ENCODE measurements at places on chromosomes 13 and 19.

DNA sequence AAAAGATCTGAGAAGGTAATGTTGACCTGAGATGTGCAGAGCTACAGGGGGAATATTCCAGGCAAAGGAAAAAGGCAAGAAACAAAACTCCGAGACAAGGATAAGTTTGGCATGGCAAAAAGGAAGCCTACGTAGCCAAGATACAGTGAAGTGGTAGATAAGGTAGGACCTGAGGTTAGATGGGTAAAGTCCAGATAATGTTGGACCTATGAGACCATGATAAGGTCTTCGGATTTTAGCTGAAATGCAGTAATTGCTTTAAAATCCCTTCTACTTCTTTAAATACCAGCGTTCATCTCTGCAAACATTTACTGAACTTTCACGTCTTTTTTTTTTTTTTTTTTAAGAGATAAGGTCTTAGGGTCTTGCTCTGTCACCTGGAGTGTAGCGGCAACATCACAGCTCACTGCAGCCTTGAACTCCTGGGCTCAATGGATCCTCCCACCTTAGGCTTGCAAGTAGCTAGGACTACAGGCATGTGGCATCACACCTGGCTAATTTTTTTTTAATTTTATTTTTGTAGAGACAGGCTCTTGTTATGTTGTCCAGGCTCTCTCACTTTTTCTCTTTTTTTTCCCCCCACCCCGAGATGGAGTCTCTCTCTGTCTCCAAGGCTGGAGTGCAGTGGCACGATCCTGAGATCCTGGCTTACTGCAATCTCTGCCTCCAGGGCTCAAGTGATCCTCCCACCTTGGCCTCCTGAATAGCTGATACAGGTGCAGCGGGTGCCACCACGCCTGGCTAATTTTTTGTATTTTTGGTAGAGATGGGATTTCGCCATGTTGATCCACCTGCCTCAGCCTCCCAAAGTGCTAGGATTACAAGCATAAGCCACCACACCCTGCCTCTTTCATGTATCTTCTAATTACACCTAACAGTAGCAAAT, 4.2 kb upstream of the WBP4 start:
- DNase-seq, result no peak

DNA sequence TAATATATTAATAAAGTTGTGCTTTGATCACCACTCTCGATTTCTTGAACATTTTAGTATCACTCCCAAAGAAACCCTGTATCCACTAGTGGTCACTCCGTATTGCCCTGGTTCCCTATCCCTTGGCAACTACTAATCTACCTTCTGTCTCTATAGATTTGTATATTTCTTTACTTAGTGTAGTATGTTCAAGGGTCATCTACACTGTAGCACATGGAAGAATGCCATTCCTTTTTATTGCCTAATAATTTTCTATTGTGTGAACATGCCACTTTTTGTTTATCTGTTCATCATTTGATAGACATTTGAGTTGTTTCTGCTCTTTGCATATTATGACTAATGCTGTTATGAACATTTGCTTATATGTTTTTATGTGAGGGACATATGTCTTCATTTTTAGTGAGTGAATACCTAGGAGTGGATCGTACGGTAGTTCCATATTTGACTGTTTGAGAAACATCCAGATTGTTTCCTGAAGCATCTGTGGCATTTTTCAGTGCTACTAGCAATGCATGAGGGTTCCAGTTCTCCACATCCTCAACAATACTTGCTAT, 254.0 kb downstream of the GPC6 start:
- DNase-seq, result no peak

DNA sequence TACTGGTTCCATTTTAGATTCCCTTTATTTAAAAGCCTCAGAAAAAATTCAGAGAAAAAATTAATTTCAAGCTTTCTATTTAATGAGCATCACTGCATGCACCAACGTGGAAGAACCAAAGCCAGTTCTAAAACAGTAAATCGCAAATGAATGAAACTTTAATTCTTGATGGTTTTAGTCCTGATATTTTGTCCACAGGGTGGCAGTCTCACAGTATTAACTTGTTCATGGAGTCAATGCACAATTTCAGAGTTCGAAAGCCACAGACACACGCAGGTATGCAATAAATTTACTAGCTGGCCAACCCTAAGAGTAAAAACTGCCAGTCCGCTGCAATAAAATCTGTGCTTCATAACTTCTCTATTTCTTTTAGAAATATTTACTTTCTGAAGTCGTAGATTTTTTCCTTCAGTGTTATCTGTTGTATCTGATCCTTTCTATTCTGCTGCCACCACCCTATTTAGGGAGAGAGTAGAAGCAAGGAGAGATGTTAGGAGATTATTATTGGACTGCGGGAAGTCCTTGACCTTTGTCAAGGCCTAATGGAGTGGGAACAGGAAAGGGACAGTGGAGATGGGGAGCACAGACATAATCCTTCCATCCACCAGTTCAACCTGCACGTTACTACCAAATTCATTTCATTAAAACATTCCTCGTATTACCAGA, 7.0 kb upstream of the WBP4 start:
- no peak for DNase-seq

GRCh38 chr13:45496942-45497341, 32.2 kb downstream of the COG3 start:
- DNase-seq, result no peak

DNA sequence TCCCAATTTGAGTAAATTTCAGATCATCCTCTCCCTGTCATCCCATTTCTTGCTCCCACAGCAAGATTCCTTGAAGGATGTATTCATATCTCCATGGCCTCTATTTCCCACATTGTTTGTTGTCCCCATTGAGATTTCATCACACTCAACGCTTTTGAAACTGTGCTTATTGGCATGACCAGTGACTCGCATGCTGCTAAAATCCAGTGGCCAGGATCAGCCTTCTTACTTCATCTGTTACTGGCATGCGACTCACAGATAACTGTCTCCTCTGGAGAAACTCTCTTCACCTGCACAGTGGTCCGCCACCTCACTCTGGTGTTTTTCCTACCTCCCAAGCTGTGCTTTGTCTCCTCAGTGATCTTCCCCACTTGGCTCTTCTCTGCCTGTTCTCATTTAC, 95.8 kb downstream of the WASF3 start:
- DNase-seq, result no peak

- no peak for DNase-seq
These were observed 9.9 kb upstream of the MEX3D start for GRCh38 chr19:1577929-1578618.

- no peak for DNase-seq
These were observed 21.2 kb downstream of the DNMT1 start for GRCh38 chr19:10173527-10173926.

DNA sequence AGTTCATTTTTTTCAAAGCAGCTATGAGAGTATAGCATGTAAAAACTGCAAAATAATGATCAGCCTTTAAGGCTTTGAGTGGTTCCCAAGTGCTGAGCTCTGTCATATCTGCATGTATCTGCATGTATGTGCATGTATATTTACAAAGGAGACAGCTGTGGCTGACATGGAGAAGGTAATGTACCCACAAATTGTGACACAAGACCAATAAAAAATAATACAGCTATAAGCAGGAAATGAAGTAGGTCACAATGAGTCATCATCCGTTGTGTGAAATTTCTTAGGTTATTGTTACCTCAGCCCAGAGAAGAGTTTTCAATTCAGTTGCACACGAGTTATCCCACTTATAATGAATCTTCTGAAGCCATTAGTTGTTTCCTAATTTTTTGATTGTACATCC, 60.9 kb upstream of the MED4 start:
- no peak for DNase-seq

DNA sequence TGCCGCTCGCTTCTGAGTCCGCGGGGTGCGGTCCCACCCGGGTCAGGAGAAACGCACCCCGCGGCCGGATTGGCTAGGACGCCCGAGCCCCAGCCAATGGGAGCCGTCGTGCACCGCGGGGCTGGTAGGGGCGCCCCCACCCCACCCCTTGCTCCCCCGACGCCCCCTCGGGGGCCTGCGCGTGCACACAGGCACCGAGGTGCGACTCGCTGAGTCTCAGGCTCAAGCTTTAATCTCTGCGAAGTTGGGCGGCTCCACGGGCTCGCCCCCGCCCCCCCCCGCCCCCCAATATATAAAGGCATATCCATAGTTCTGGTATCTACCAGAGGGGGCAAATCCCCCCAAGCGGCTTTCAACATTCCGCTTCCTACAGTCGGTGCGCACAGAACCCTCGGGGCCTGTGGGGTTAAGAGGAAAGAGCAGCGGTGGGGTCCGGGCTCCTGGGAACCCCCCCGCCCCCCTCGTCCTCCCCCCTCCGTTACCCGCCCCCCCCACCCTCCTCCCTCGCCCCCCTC, at the start of gene COX6B2:
Gene COX6B2 (minus strand): TSS at position 22 of the 515 bp plus-strand sequence. CDS start 198 bp downstream, outside the sequence.
- no peak for DNase-seq
